ENCODE measurements at places on chromosomes 5 and 9.
A peak's percentile ranks its signal among the peaks of the same experiment; 100 is the strongest.

DNA sequence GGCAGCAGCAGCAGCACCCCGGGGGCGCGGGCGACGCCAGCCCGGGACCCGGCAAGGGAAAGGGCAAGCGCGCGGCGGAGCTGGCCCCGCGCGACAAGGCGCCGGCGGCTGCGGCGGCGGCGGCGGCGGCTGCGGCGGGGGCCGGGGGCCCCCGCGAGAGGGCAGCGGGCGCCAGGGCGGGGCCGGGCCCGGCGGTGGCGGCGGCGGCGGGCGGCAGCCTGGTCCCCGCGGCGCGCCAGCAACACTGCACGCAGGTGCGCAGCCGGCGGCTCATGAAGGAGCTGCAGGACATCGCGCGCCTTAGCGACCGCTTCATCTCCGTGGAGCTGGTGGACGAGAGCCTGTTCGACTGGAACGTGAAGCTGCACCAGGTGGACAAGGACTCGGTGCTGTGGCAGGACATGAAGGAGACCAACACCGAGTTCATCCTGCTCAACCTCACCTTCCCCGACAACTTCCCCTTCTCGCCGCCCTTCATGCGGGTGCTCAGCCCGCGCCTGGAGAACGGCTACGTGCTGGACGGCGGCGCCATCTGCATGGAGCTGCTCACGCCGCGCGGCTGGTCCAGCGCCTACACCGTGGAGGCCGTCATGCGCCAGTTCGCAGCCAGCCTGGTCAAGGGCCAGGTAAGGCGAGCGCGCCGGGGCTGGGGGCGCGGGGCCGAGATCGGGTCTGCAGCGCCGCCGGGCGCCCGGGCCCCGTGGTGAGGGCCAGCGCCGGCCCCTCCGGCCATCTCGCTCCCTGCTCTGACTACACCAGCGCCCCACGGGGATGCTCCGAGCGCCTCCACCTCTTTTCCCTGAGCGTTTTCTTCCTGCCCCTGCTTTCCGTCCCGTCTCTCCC is at the start of gene UBE2QL1:
UBE2QL1 (plus strand) TSS at position 238 of the 843 bp plus-strand sequence; CDS start at position 273, 35 bp downstream.
- no peak for DNase-seq

GRCh38 chr5:114467171-114467570 is 105.3 kb downstream of the KCNN2 start:
- no peak for DNase-seq

DNA sequence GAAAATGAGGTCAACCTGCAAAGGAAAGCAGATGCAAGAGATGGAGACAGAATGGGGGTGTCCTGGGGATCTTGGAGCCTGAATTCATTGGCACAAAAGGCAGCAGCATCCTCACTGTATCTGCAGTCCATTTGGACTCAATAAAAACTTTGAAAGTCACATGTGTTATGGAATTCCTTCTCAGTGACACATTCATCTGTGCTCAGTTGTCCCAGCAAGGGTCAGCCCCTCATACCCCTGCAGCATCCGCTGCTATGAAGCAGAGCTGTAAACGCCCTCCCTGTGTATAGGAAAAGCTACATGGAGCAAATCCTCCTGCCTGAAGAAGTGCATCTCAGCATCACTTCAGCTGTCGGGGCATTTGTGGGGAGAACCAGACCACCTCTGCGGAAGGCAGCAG is 14.5 kb upstream of the RARS1 start:
- no peak for DNase-seq

- DNase-seq = peak; percentile 24
These were observed 923 bp downstream of the SPATA6L start for GRCh38 chr9:4665357-4665756.

- no peak for DNase-seq
These were observed 419.9 kb downstream of the BNC2 start for GRCh38 chr9:16450578-16450977.

DNA sequence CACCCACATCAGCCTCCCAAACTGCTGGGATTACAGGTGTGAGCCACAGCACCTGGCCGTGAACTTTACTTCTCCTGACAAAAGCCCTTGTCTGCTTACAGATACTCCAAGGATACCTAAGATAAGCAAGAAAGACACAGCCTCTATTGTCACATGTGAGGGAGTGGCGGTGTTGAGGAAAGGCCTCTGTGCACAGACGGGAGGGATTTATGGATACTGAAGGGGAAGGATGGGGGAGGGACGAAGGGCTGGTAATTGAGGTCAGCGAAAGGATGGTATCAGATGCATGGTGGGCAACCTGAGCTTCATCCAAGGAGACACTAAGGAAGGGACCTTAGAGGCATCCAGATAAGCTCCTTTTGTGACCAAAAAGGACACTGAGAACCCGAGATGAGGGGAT is 66.7 kb upstream of the CKMT2 start:
- no peak for DNase-seq

- DNase-seq = no peak
These were observed 127.1 kb downstream of the WDR70 start for GRCh38 chr5:37506241-37506640.

DNA sequence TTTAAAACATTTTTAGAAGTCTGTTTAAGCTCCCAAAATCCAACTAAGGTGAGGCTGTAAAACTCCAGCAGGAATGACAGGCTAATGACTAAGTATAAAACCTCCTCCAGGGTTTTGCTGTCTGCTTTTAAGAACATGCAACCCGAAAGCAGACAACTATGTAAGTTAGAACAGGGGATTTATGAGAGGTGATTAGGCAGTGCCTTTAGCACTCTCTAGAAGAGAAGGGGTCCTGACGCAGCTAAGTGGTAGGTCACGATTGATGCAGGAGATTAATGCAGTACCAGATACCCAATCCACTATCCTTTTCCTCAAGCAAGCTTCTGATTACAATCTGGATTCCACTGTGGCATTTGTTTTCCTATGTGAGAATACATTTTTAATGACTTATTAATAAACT is 25.9 kb downstream of the HOMER1 start:
- DNase-seq = no peak

DNA sequence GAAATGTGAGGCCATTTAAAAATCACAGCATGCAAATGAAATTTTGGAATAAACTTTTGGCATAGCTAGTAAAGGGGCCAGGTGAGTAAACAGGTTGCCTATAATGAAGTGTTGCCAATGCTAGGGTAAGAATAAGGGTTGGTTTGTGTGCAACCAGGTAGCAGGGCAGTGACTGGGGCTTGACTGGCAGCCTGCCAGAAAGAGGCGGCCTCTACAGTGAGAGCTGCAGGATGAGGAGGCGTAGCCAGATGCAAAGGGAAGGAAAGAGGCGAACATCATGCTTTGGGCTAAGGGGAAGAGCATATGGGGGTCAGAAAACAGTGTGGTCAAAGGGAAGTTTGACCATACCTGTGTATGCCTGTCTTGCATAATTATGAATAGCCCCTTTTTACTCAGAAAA is 70.6 kb downstream of the MAST4 start:
- no peak for DNase-seq

DNA sequence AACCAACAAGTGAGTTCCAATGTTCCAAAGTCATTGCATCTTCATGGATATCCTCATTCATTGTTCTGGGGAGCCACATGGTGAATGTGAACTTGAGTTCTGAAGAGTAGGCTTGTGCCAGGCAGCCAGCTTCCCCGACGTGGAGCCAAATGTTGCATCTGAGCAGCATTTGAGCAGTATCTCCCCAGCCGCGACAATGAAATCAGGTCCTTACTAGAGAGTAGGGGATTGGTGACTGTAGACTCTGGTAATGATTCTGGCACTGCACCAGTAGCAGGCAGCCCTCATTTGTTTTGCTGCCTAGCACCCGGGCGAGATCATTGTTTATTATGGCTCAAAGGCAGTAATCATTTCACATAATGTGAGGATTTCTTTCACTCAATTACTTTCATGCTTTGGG is 451.4 kb upstream of the C9orf72 start:
- DNase-seq = no peak

DNA sequence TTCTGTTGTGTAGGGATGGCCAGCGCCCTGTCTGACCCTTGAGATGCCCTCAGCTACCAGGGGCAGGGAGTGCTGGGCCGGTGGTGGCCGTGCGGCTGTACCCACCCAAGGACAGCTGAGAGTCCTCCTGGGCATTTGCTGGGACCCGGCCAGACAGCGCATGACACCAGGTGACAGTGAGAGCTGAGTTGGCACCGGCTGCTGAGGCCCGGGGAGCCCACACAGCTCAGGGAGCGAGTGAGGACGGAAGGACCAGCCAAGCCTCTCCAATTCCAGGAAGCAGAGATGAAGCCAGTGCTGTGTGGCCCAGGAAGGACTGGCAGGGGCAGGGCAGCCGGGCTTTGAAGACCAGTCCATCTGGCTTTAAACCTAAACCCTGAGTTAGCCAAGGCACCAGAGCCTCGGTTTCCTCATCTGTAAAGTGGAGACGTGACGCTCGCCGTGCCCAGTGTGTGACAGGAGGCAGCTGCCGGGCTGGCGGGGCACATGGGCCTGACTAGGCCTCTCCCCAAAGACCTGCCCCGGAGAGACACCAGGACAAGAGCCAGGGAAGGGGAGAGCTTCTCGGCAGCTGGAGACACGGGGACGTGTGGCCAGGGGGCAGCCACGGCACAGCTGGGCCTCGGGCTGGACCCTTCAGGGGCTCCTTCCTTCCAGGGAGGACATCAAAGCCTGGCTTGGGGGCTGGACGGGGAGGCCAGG is 3.0 kb upstream of the AGPAT2 start:
- no peak for DNase-seq

DNA sequence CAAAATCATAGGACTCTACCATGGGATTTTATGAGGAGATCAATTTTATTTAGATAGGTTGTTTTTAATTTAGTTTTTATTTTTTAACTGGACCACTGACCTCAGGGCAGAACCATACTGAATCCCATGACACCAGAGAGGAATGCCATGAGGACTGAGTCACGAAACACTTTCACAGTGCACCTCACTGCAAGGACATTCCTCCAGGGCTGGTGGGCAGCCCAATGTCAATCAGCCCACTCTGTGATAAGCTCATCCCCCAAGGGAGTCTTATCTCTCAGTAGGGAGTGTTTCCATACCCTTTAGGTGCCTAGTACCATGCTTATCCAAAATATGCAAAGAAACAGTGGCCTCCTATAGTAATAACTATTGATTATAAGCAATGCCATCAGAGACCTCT is 224.5 kb upstream of the CDH6 start:
- peak; percentile 83 for DNase-seq

DNA sequence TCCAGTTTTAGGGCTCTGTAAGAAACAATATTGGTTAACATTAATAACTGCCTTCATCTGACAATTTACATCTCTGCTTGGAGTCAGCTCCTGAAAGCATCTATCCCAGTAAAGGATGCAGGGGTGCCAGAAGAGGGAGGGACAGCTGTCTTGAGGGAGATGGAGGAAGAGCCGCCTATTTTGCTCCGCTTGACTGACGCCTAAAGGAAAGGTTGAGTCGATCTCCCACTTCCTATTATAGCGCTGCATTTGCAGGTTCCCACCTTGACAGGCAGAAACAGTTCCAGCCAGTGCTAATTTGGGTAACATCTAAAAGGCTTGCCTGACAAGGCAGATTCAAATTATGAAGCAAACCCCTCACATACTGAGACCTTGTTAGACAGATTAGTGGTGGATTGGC is 374.6 kb downstream of the SPATA31D1 start:
- DNase-seq = no peak

DNA sequence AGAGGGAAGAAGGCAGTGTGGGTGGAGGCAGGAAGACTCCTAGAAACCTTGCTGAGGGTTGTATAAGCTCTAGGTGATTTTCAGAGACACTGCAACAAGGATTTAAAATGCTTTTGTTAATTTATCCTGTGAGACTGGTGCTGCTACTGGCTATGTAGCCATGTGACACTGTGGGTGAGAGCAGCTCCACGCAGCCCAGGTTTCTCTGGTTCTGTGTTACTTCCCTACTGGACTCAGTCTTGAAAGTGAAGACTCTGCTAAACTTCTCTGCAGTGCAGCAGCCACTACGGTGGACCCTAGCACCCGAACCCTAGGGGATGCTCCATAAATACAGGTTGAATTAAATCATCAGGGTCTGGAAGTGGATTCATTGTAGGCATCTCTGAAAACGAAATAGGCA is 25.8 kb upstream of the EFNA5 start:
- no peak for DNase-seq

GRCh38 chr9:126154869-126155268 is 171.8 kb upstream of the MVB12B start:
- no peak for DNase-seq

GRCh38 chr9:31119890-31120454 is 1264.5 kb upstream of the ACO1 start:
- DNase-seq = peak; percentile 2

GRCh38 chr5:146744068-146744745 is 134.3 kb downstream of the PPP2R2B start:
- no peak for DNase-seq

- peak; percentile 91 for DNase-seq
These were observed 403.0 kb downstream of the ZNF608 start for GRCh38 chr5:124343451-124343867.

GRCh38 chr5:151584057-151584937 is 6.8 kb downstream of the FAT2 start:
- DNase-seq = no peak

DNA sequence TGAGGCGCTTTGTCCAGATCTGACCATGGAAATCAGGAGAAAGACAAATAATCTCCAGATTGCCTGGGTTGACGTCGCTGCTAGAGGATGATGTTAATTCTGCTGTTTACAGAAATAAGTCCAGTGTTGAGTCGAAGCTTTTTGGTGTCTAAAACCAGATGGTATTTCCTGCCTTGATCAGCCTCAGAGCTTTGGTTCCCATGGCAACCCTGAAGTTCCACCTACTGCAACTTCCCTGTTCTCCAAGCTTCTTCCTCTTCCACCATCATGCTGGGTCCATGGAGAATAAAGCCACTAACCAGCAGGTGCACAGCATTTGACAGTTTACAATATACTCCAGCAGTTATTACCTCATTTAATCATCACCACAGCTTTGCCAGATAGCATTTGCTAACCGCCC is 18.0 kb upstream of the GABBR2 start:
- DNase-seq = no peak

DNA sequence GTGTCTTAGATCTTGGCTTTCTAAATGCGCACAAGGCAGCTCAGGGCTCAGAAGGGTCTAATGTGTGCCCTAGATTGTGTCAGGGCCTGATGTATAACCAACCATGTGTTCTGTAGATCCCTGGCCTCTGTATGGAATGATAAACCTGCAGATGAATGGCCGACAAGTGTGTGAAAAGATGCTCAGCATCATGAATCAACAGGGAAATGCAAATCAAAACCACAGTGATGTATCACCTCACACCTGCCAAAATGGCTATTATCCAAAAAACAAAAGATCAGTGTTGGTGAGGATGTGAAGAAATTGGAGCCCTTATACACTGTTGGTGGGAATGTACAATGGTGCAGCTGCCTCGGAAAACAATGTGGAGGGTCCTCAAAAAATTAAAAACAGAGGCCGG is 489.8 kb downstream of the SEMA5A start:
- peak; percentile 34 for DNase-seq

DNA sequence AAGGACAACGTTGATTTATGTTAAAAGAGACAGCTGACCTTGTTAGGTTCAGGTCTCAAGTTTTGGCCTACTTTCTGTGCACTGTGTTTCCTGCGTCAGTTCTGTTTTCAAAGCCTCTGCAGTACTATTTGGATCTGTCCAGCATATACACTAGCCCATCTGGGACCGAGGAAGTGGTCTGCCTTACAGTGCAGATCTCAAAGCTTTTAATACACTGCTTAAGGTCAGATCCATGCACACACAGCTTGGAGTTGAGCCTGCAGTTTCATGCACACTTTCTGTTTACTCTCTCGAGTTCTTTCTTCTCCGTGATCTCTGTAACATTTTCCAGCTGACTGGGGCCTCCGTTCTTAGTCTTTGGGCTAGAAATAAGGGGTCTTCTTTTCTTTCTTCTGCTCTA is 24.1 kb downstream of the CARTPT start:
- no peak for DNase-seq

All from NCI-H226 (cell line).